Ovary (tissue), 10 donors: ENCODE measurements at places on chromosomes 3 and 15.

GRCh38 chr15:56058986-56059385, 65.6 kb upstream of the NEDD4 start:
- H3K27me3 ChIP-seq, result no peaks in the 10 kb centered on the region
- no peak for DNase-seq
- no peaks in the 10 kb centered on the region for H3K36me3 ChIP-seq
- H3K4me3 ChIP-seq, result no peak overlapping the region
- H3K27ac ChIP-seq, result no peak overlapping the region
- no peaks in the 10 kb centered on the region for H3K4me1 ChIP-seq

GRCh38 chr3:152780553-152780952, 54.4 kb upstream of the P2RY1 start:
- H3K4me3 ChIP-seq, result no peak overlapping the region
- H3K4me1 ChIP-seq, result no peaks in the 10 kb centered on the region
- H3K27me3 ChIP-seq, result peaks cover 2% of the 10 kb centered on the region
- no peak for DNase-seq
- no peaks in the 10 kb centered on the region for H3K36me3 ChIP-seq
- no peak overlapping the region for H3K27ac ChIP-seq

DNA sequence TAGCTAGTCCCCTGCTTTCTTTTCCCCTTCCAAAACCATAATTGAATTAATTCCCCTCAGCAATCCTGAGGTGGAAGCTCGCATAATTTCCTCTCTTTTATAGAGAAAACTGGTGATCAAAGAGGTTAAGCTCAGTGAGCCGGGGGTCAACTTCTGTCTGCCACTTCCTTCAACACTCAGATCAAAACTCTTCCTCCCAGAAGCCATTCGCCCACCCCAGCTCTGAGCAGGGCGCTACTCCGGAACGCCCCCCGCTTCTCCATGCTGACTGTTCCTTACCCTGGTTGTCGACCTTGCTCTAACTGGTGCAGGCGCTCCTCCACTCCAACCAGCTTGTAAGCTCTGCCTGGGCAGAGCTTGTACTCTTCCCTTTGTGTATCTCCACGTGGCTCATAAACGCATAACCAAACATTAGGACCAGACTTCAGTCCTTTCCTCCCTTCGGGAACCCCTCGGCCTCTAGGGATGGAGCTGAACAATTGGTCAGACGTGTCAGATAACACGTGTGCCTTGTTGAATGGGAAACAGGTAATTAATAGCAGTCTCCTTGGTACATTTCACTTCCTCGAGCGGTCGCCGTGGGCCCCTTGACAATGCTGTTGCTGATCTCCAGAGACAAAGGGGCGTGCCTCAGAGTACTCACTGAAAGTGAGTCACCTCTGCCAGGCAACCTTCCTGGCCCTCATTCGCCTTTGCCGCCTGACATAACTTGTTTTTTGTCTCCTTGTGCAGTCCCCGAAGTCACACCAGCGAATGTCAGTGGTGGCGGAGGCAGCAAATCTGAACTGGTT, 71.8 kb downstream of the IL5RA start:
- no peak for DNase-seq
- H3K27me3 ChIP-seq, result no peaks in the 10 kb centered on the region
- H3K4me1 ChIP-seq, result no peaks in the 10 kb centered on the region
- H3K4me3 ChIP-seq, result no peak overlapping the region
- H3K36me3 ChIP-seq, result no peaks in the 10 kb centered on the region
- no peak overlapping the region for H3K27ac ChIP-seq

GRCh38 chr3:120171134-120171873, 77.1 kb upstream of the GSK3B start:
- no peak overlapping the region for H3K4me3 ChIP-seq
- no peak for DNase-seq
- no peaks in the 10 kb centered on the region for H3K27me3 ChIP-seq
- no peaks in the 10 kb centered on the region for H3K4me1 ChIP-seq
